Activated CD4-positive, alpha-beta T cell treated with anti-CD3 and anti-CD28 coated beads for 24 hours (primary cell): ENCODE measurements at places on chromosomes 3 and 15.

GRCh38 chr3:61331929-61332552 lies 80.8 kb upstream of the FHIT start:
- DNase-seq: no peak

DNA sequence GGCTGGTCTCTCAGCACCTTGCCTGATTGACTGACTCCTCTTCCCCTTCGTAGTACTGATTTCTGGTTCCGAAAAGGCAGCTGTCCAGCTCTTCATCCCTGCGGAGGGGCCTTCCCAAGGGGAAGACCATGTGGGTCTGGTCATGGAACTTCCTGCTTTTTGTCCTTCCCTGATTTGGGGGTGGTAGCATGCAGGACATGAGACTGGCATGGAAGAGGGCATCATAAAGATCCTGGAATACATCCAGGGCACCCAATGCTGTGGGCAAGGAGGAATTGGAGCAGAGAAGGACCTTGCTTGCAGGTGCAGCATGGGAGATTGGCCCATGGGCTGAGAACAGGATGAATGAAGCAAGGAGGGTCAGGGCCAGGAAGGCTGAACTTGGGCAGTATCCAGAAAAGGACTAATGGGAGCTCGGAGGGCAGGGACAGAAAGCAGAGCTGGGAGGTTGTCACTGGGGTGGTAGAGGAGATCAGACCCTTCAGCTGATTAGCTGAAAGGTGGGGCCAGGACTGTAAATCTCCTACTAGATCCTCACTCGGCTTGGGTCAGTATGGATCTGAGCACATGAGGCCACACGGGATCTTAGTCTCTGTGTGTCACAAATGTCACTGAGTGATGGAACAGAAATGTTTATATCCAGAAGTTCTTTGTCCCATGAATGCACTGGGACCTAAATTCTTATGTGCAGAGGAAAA lies 59.5 kb downstream of the AMOTL2 start:
- DNase-seq: no peak

DNA sequence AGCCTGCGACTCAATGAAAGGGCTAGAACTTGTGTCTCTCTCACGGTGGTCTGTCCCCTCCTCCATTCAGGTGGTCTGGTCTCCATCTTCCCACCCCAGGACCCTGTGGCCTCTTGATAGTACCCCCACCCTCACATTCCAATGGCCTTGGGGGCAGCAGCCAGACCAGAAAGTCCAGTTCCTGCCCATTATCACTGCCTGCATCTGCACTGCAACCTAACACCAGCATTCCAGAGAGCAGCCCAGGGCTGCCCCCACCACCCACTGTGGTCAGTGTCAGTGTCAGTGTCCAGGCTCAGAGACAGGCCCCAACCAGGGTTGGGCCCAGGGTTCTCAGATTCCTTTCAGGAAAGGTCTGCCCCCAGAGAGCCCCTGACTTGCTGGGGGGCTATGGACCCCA lies 12.6 kb downstream of the IGDCC3 start:
- DNase-seq: no peak

GRCh38 chr15:63474810-63475316 lies 29.5 kb upstream of the USP3 start:
- no peak for DNase-seq

- no peak for DNase-seq
These were observed 27.9 kb upstream of the MUC13 start for GRCh38 chr3:124962403-124962940.

- no peak for DNase-seq
These were observed 76.7 kb upstream of the MBNL1 start for GRCh38 chr3:152192050-152192449.

DNA sequence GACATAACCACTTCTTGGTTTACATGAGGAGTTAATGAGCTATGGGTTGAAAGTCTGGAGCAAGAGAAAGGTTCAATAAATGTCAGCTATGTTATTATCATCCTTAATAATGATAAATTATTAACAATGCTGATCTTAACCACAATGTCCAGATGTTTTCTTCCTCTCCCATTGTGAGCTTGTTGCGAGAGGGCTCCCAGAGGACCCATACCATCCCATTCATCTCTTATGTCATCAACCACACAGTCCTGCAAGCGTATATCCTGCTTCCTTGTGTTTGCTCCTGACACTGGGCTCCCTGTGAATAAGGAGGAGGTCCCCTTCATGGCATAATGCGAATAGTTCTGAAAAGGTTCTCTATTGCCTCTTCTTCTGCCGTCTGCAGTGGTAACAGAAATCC lies 266.8 kb downstream of the TLE3 start:
- DNase-seq: no peak

DNA sequence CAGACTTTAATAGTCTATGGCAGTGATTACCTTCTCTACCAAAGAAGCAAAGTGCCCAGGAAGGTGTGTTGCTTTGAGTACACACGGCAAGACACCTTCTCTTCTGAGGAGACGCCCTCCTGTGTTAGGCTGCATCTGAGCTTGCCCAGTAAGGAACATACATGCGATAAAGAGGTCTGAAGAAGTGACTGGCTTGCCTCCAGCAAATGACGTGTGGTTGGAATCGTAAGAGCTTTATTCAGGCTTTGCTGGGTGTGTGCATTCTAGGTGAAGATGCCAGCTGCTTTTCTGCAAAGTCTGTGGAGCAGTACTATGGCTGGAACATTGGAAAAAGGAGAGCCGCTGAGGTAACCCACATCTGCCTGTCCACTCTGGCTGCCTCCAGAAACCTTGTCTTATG lies 22.4 kb downstream of the MAP6D1 start:
- DNase-seq: no peak

DNA sequence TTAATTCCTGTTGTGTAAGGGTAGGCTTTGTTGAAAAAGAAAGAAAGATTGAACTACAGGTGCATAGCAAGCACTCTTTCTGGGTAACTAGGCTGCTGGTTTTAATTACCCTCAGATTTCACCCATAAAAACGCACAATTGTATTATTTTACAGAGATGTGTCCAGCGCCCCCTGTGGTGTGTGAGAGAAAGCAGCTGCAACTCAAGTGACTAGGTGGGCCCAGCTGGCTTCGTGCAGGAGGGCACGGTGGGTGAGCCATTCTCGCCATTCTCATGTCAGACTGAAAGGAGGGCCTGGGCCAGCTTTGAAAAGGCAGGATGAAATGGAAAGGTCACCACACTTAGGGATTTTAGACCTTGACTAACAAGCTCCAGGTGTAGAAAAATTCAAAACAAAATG lies 122.6 kb downstream of the LRIG1 start:
- DNase-seq: no peak

- no peak for DNase-seq
These were observed 3.0 kb upstream of the RYK start for GRCh38 chr3:134253475-134254226.

DNA sequence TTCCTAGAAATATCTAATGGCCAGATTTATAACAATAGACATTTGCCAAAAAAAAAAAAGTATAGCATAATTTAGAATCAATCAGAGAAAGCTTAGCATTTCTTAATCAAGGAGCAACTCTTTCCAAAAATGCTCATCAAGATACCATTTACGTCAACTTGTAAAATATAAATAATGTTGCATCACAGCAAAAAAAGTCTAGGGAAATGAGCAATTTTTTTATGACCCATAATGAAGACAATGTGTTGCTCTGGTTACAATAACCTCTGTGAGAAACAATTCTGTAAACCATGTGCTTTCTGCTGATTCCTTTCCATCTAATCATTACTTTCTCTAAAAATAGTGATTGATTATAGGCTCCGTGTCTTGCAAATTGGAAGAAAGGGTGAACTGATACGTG lies 36.3 kb downstream of the KBTBD8 start:
- DNase-seq: no peak

DNA sequence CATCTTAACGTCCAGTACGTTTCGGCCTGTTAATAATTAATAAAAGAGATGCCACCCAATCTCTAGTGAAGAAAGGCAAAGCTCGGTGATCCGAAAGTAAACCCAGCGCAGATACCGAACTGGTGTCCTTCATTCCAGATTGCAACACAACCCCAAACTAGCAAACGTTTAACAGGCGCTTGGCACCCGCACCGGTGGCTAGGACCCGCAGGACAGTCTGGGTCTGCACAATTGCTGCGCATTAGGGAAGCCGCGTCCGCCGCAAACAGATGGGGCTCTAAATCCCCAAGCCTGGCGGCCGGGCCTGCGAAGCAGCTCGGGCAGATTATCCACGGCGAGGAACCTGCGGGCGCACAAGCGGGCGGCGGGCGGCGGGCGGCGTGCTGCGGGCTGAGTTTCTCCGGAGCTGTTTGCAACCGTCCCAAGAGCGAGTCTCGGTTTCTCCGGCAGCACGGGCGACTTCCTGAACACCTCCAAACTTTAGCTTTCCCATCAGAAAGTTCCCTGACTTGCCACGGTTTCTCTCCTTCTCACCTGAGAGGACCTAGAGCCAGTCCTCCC lies 112.1 kb upstream of the ICE2 start:
- no peak for DNase-seq

- no peak for DNase-seq
These were observed 651.0 kb upstream of the NAALADL2 start for GRCh38 chr3:174208161-174208560.

- no peak for DNase-seq
These were observed 25.6 kb upstream of the ACAP2 start for GRCh38 chr3:195468391-195468776.

- DNase-seq: no peak
These were observed 38.8 kb downstream of the ADAM10 start for GRCh38 chr15:58710701-58711100.

- DNase-seq: no peak
These were observed 41.5 kb downstream of the PCNP start for GRCh38 chr3:101615525-101615924.

DNA sequence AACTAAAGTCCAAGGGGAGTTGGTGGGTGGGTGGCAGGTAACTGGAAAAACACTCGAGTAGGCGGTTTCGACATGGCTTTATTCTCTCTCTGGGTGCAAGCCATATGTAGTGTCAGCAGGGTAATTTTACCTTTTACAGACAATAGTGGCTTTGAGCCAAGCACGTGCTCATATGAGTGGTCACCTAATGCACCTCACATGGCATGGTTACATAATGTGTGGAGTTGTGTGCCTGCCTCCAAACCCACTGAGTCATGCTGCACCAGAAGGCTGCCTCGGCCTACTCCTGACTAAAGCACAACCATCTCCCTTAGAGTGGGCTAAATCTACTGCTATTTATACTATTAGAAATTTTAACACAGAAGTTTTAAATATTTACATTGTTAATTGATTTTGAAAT lies 16.5 kb downstream of the CCRL2 start:
- DNase-seq: no peak

- no peak for DNase-seq
These were observed 619 bp downstream of the ATXN7 start for GRCh38 chr3:63864008-63864964.

- no peak for DNase-seq
These were observed 427.0 kb downstream of the EPHA6 start for GRCh38 chr3:97241417-97241816.

- DNase-seq: no peak
These were observed 89.5 kb downstream of the GADL1 start for GRCh38 chr3:30804984-30805383.

DNA sequence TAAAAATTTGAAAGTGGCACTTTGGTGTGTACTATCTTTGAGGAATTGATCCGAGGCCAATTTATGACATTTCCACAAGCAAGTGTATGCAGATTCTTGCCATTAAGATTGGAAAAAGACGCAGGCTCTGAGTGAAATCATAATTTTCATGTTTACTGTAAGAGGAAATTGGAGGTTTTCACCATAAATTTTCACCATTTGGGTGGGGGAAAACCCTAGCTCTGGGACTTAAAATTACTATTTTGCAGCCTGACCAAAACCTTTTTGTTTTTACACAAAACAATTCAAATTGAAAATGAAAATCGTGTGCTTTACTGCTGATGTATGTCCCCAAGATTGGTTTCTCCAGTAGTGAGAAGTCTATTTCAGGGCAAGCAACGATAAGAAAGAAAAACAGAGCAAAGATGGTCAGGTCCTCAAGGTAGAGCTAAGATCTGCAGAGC lies 282.6 kb downstream of the FOXP1 start:
- DNase-seq: no peak

GRCh38 chr3:4322635-4323034 lies 19.5 kb downstream of the SETMAR start:
- DNase-seq: no peak

GRCh38 chr3:152030320-152030719 lies 156.9 kb downstream of the SUCNR1 start:
- DNase-seq: no peak

GRCh38 chr15:94375997-94376396 lies 144.6 kb downstream of the MCTP2 start:
- DNase-seq: no peak

- DNase-seq: no peak
These were observed 138.9 kb upstream of the RARB start for GRCh38 chr3:25289156-25289555.

DNA sequence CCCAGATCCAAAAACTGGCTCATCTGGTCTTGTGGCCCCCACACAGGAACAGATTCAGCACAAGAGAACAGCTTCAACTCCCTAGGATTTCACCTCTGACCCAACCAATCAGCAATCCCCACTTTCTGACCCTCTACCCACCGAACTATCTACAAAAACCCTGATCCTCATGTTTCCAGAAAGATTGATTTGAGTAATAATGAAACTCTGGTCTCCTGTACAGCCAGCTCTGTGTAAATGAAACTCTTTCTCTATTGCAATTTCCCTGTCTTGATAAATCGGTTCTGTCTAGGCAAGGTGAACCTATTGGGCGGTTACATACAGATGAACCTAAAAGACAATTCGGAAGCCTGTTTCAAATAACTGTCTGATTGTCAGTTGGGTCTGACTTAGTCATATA lies 847.6 kb upstream of the ALCAM start:
- DNase-seq: no peak

GRCh38 chr3:126845920-126846715 lies 136.8 kb upstream of the PLXNA1 start:
- DNase-seq: no peak

DNA sequence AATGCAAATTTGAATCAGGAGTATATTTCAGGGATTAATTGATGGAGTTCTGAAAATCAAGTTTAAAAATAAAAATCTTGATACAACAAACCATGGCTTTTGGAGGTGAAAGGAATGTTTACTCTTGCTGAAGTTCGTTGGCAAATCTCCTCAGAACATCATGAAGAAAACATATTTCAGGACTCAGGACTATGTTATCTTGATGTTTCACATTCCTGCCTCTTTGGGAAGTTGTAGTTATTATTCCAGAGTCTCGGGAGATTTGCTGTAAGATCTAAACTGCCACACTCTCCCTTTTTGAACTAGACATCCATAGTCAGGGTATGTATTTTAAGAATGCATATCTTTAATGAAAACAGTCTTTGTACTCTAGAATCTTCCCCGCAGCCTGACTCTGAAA lies 271.2 kb downstream of the RBMS3 start:
- DNase-seq: no peak

DNA sequence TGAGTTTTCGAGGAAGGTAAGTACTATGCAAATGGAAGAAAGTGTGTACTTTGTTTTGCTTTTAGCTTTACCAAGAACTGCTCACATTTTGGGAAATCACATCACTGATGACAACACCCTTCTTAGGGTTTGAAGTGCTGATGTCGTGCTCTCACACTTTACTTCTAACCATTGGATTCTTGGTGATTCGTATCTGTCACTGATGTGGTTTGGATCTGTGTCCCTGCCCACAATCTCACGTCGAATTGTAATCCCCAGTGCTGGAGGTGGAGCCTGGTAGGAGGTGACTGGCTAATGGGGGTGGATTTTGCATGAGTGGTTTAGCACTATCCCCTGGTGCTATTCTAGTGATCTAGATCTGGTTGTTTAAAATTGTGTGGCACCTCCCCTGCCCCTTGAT lies 75.4 kb upstream of the RGMA start:
- no peak for DNase-seq

- peak; percentile 46 for DNase-seq
These were observed 23.4 kb upstream of the SEC13 start for GRCh38 chr3:10344147-10344943.

GRCh38 chr3:148773805-148774204 lies 53.8 kb upstream of the CPB1 start:
- DNase-seq: no peak

- no peak for DNase-seq
These were observed 115.4 kb upstream of the C15orf61 start for GRCh38 chr15:67405208-67406191.
